ENCODE measurements at places on chromosomes 4 and X.
A peak's percentile ranks its signal among the peaks of the same experiment; 100 is the strongest.

- no peak for DNase-seq
These were observed 15.1 kb downstream of the TEC start for GRCh38 chr4:48254381-48255071.

GRCh38 chrX:81232218-81232617 lies 30.3 kb downstream of the SH3BGRL start:
- no peak for DNase-seq

- no peak for DNase-seq
These were observed 516.9 kb downstream of the PDHA2 start for GRCh38 chr4:96356591-96357370.

GRCh38 chr4:73912191-73912590 lies 43.0 kb downstream of the CXCL1 start:
- DNase-seq: no peak

GRCh38 chr4:105543881-105544280 lies 8.5 kb upstream of the ARHGEF38 start:
- no peak for DNase-seq

DNA sequence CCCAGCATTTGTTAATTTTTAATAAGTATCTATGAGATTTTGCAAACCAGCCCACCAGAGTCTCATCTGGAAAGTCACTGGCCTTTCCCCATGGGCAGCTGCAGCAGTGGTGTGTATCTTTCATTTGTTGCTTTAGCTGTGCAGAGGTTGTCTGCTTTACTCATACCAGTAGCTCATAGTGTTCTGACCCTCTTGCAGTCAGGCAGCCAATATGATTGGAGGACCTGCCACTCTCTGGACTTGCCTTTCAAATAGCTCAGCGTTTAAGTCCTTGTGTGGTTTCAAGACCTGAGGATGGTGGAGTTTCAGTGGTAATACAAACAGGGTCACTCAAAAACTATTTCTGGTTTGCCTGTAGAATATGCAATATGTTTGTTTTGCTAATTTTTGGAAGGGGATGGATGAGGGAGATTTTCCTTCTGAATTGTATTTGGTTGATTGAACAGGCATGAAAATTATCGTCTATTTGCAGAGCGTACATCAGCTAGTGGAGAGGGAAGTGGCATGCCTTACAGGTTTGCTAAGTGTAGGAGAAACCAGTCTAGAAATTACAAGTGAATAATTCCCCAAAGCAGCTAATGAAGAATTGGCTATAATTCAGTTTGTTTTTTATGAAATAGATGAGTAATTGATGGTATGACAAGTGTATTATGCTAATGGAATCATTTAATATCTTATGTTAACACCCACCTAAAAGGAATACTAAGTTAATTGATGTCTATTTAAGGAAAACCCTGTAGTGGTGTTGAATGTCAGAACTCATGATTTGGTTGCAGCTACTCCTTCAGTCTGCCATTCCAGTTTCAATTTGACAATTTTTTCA lies 8.9 kb downstream of the POLA1 start:
- DNase-seq: peak; percentile 53

DNA sequence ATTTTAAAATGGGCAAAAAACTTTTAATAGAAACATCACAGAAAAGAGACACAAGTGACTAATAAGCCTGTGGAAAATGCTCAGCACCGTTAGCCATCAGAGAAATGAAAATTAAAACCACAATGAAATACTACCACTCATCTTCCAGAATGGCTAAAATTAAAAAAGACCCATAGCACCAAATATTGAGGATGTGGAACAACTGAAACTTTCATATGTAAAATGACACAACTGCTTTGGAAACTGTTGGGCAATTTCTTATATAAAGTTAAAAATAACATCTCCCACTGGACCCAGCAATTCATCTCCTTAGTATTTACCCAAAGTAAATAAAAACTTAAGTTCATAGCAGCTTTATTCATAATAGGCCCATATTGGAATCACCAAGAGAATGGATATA lies 94.2 kb downstream of the TENM3 start:
- DNase-seq: no peak

GRCh38 chr4:69881173-69881773 lies 21.3 kb upstream of the SULT1E1 start:
- peak; percentile 2 for DNase-seq

DNA sequence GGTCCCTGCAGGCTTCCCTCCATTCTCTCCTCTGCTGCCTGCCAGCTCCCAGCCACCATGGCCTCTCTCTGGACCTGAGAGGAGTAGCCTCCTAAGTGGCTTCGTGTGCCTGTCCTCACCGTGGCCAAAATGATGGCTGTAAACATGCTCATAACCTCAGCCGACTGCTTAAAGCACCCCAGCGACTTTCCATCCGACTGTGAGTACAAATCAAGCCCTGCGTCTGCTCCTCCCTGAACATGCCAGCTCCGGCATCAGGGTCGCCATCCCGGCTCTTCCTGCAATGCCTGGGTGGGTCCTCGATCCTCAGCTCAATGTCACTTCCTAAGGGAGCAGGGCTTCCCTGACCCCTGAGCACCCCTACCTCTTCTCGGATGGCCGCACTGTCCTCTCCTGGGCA lies 3.3 kb upstream of the SORCS2 start:
- DNase-seq: no peak

GRCh38 chr4:168765322-168765721 lies 244.7 kb downstream of the CBR4 start:
- DNase-seq: no peak

DNA sequence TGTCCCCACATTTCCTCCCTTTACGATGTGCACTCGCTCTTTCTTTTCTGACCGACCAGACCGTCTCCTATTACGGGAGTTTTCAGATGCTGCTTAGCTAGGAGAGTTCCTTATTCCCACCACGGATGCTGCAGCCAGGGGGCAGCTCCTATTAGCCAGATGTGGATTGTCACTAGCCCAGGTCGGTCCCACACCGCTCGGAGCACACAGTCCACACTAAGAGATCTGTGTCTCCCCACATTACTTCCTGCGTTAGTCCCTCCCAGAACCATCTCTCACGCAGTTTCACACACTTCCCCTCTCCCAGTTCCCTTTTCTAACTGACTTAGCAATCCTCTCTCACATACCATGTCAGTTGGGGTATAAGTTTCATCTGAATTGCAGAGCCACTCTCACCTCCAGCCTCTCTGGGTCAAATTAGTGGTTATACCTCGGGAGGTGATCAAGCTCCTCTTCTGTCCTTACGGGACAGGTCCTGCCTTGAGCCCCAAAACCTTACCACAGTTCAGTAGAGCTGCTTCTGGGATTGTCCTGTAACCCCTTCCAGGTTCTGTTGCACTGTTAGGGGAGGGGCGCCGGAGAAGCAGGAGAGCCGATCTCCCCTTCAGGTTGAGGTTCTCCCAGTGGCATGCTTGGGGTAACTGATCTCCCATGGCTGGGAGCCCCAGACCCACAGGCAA lies 28.2 kb downstream of the SULT1E1 start:
- no peak for DNase-seq

DNA sequence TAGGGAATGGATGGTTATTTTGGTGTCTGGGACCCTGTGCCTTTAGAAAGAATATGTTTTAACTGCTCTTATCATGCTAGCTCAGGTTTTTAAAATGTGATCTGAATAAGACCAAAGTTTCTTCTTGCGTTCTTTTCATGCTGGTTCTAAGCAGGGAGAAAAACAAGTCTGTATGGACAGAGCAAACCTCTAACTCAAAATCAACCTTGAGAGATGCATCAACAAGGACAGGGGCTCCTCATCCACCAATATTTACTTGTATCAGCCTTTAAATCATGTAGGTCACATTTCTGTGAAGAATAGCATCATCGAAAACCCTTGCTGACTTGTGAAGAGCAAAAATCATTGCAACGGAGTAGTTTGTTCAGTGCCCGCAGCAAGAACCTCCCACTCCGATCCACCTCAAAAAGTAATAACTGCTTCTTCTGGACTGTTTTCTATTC lies 1.2 kb downstream of the ATP10D start:
- no peak for DNase-seq

DNA sequence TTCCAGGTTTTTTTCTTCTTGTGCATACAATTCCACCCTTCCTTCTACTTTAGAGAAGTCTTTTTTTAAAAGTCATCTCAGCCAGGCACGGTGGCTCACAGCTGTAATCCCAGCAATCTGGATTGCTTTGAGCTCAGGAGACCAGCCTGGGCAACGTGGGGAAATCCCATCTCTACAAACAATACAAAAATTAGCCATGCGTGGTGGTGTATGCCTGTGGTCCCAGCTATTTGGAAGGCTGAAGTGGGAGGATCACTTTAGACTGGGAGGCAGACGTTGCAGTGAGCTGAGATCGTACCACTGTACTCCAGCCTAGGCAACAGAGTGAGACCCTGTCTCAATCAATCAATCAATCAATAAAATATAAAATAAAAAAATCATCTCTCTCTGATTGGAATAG lies 14.8 kb downstream of the ELOVL6 start:
- no peak for DNase-seq

- no peak for DNase-seq
These were observed 12.8 kb downstream of the PJA1 start for GRCh38 chrX:69152417-69152841.

DNA sequence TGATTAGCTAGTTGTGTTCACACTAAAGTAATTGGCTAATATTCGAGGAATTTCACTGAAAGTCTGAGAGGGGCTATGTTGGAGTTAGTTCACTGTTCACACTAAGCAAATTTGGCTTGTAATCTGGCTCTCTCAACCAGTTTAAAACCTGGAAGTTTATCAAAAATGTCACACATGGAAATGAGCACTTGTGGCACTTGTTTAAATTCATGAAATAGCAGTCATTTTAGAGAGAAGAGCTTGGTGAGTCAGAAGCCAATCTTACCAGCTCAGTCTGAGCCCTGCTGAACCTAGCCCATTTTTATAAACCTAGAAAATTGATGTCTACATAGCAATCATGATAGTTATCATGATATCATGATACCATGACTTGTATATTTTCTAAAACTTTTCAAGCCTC lies 90.7 kb upstream of the JADE1 start:
- DNase-seq: no peak

- no peak for DNase-seq
These were observed 315.6 kb downstream of the ARHGAP24 start for GRCh38 chr4:85790582-85790981.

- DNase-seq: no peak
These were observed 89.3 kb downstream of the GPR143 start for GRCh38 chrX:9676306-9676705.

DNA sequence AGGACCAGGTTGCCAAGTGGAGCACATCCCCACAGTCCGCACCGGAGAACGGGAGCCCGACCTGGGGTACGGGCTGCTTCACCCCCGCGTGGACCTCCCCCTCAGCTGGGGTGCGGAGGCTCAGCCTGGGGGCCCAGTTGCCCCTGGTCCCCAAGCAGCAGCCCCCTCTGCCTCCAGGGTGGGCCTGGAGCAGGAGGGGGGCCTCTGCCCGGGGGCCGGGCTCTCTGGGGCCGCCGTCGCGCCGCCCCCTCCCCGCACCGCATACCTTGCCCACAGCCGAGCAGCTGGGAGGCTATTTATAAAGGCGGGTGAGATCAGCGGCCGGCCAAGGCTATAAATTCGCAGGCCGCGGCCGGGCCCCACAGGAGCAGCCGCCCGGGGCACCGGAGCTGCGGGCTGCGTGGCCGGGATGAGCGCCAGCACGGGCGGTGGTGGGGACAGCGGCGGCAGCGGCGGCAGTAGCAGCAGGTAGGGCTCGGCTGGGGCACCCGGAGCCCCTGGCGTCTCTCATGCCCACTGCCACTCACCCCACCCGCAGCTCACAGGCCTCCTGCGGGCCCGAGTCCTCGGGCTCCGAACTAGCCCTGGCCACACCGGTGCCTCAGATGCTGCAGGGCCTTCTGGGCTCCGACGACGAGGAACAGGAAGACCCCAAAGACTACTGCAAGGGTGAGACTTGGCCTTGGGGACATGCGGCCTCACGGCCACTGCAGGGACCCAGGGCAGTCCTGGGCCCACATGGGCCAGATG lies at the start of gene SRPK3:
Gene SRPK3, plus strand, starts transcription at position 364 of the 750 bp plus-strand sequence. Its CDS starts 46 bp downstream, at position 410.
- no peak for DNase-seq

GRCh38 chr4:10611673-10612072 lies 72.9 kb downstream of the CLNK start:
- no peak for DNase-seq

GRCh38 chr4:91288702-91289311 lies 1015.0 kb upstream of the GRID2 start:
- DNase-seq: no peak

- no peak for DNase-seq
These were observed 46.1 kb downstream of the HTRA3 start for GRCh38 chr4:8315435-8316250.

DNA sequence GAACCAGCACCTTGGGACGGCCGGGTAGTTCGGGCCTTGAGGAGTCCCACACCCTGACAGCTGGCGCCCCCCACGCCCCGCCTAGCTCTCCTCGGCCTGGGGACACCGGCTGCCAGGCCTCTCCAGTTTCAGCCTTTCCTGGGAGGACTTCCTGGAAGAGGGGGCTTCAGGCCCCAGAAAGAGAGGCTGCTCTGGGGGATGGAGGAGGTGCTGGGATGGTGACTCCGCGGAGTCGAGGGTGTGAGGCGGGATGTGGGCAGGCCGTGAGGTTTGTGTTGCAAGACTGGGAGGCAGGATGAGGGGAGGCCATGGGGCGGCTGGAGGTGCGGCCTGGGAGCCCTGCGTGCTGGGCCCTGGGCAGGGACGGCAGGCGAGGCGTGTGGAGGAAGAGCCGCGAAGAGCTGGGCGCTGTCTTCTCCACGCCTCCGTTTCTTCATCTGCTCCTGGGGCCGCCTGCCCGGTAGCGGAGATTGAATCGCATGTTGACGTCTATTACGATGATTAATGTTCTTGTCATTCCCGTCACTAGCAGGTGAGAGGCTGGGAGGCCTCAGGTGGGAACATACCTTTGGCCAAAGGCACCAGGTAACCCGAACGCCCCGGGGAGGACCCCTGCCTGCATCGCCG lies 918 bp upstream of the FGFRL1 start:
- DNase-seq: no peak

GRCh38 chr4:140851032-140851636 lies 94.9 kb upstream of the TBC1D9 start:
- peak; percentile 61 for DNase-seq

DNA sequence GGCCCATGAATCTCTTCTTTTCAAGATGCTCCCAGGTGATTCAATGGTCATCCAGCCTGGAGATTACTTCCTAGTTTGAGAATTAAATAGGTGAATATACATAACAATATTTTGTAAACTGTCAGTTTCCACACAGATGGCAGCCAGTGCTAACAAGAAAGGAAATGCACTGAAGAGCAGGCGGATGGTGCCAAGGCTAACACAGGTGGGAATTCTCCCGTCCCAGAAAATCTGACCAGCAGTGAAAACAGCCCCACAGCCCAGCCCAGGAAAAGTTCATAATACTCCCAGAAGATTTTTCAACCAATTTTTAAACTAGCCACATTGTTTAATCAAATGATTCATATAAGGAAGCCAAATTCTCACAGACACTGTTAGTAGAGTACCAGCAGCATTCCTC lies 387.2 kb upstream of the GATB start:
- DNase-seq: no peak

- peak; percentile 31 for DNase-seq
These were observed 1.0 kb downstream of the FAT4 start for GRCh38 chr4:125315576-125316400.

GRCh38 chr4:36164900-36165630 lies 79.2 kb downstream of the ARAP2 start:
- no peak for DNase-seq

Data from GM13977 (cell line).